ENCODE measurements at places on chromosomes 1 and 21. TPM values are rescaled to one million over a fixed set of nuclear protein-coding genes. Genes with fewer than 3 reads are reported as not detected.

Gene OLFML2B
- total RNA-seq: 66.7 TPM

Gene S100A3
- 5.7 TPM for total RNA-seq

Gene BCAN
- 0.29 TPM for total RNA-seq

Gene OR2M3
- total RNA-seq: not detected

Gene FABP3
- 27.1 TPM for total RNA-seq

Gene PLA2G2F
- not detected for total RNA-seq

Gene LCE1D
- not detected for total RNA-seq

Gene TDRD5
- total RNA-seq: not detected

Gene GRIK3
- not detected for total RNA-seq

DNA sequence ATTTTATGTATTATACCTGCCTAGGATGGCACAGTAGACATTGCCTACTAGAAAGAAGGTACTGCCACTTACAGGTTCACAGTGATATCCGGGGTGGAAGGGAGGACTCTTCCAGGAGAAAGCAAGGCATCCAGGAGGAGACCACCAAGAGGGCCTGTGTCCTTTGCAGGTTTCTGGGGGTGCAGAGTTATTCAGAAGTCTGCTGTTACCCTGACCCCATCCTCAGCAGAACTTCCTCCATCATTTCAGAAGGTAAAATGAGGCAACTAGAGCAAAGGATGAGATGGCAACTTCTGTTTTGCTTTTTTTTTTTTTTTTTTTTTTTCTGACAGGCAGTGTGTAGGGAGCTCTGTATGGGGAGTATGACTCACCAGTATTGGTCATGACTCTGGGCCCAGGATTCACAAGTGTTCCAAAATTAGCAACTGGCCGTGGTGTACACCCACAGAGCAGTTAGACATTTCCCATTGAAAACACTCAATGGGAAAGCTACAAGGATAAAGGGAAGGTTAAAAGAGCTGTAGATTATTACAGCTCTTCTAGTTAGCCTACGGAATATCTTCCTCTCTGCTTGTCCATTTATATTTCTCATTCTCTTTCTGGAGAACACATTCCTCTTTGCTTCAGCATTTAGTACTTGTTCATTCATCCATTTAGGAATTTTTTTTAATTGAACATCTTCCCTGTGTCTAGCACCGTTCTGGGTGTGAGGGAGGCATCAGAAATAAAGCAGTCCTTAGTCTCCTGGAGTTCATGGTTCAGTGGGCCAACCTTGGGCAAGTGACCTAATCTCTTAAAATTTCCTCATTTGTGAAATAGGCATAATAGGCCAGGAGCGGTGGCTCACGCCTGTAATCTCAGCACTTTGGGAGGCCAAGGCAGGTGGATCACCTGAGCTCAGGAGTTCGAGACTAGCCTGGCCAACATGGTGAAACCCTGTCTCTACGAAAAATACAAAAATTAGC, 50.5 kb upstream of the PPP2R5A start:
- H3K27ac ChIP-seq: peak overlapping the region; percentile 88
- no peaks in the 10 kb centered on the region for H3K36me3 ChIP-seq
- no peak overlapping the region for H3K4me3 ChIP-seq
- no peak for DNase-seq

- H3K27ac ChIP-seq: peak overlapping the region; percentile 90
- no peaks in the 10 kb centered on the region for H3K36me3 ChIP-seq
- H3K4me1 ChIP-seq: peaks cover 34% of the 10 kb centered on the region
- no peaks in the 10 kb centered on the region for H3K27me3 ChIP-seq
- no peak for DNase-seq
Observed at GRCh38 chr1:179230251-179230650, 774 bp upstream of the ABL2 start.

DNA sequence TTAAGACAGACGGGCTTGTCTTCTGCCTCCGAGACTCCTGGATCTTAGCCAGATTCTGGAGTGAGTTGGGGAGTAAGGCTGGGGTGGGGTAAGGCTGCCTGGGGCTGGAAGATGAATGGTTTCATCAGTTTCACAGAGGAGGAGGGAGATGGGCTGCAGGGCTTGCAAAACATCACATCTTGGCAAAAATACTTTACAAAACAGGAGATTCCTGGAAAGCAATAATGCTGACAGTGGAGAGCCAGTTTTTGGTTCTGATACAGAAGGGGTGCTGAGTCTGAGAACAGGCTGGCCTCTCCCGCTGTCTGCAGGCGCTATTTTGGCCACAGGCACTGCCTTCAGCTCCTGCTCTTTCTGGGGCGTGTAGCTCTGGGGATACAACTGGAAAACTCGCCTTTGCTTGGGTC, 83.4 kb upstream of the KCNE2 start:
- H3K36me3 ChIP-seq: no peaks in the 10 kb centered on the region
- no peak overlapping the region for H3K27ac ChIP-seq
- DNase-seq: no peak
- no peak overlapping the region for H3K4me3 ChIP-seq

DNA sequence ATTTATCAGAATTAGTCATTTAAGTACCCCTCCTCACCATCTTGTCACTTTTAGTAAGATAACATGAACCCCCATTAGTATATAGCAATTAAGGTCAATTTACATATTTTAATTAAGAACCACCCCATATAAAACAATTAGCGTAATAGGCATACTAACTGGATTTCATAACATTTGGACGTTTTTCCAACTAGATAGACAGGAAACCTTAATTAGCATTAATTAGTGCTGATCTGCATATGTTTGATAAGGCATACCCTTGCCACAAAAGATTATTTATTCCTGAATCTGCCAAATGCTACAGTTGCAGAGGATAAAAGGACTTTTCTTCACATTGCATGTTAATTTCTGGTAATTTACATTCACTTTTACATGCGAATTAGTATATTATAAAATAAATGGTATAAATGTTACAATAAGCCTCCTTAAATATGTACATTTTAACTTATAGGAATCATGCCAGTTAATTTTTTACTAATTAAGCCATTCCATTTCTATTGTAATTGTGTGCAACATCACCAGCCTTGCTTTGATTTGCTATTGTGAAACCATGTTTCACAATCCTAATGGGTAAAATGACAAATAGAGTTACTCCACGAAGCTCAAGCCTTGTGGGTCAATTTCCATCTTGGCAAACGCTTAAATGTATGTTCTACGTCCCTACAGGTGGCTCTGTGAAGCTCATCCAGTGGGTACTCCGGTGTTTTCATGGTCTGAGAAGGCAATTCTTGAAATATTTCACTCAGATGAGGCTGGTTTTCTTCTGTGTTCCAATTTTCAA, 469.6 kb downstream of the DPYD start:
- H3K4me1 ChIP-seq: no peaks in the 10 kb centered on the region
- H3K27ac ChIP-seq: no peak overlapping the region
- H3K27me3 ChIP-seq: no peaks in the 10 kb centered on the region
- DNase-seq: no peak

DNA sequence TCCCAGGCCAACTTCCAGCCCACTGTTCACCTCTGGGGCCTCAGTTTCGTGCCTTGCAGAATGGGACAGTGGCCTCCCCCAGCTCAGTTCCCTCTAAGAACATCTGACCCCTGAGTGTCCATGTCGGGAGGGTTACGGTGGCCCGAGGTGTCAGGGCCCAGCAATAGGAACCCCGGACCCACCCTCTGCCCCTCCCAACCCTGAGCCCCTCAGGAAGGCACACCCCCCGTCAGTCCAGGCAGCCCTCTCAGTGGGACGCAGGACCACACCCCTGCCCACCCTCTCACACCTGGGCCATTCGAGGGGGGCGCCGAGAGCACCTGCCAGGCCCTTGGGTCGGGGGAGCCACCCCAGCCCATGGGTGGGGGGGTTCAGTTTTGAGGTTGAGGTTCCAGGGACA, 447 bp downstream of the TTC34 start:
- H3K4me1 ChIP-seq: no peaks in the 10 kb centered on the region
- no peak for DNase-seq
- no peak overlapping the region for H3K4me3 ChIP-seq
- H3K36me3 ChIP-seq: no peaks in the 10 kb centered on the region
- no peak overlapping the region for H3K27ac ChIP-seq

GRCh38 chr1:115282807-115283208, 55.2 kb downstream of the NGF start:
- H3K36me3 ChIP-seq: peaks cover 8% of the 10 kb centered on the region
- H3K4me3 ChIP-seq: no peak overlapping the region
- no peaks in the 10 kb centered on the region for H3K27me3 ChIP-seq
- DNase-seq: no peak

DNA sequence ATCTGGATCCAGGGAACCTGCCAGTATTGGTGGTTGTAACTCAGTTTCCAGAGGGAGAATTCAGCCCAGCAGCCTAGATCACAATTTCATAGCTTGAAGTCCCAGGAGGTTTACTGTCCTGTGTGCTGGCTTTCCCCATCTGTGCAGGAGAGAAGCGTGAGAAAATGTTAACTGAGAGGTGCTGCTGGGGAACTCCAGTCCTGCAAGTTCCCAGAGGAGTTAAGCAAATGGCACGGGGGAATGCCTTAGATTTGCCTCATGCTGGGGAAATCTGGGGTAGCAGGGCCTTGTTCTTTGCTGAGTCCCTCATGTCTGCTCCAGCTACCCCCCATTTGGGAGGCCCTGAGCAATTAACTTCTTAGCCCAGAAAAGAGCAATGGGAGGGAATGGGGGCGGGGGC, 25.1 kb upstream of the SLAMF6 start:
- no peaks in the 10 kb centered on the region for H3K27me3 ChIP-seq
- no peaks in the 10 kb centered on the region for H3K36me3 ChIP-seq
- H3K4me3 ChIP-seq: no peak overlapping the region
- DNase-seq: no peak
- no peak overlapping the region for H3K27ac ChIP-seq

DNA sequence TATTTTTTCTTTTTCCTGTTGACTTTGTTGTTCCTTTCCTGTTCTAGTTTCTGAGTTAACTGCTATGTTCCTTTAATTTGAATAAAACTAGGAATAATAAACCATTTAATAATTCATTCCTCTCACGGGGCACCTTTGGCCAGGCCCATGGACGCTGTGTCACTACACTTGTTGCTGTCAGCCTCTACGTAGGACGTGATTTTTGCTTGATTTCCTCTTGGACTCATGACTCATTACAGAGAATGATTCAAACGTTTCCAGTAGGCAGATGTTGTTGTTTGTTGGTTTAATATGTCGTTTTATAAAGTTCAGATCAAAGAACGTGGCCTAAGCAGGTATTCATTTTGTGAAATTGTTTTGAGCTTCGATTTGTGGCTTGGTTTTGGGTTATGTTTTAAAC, 9.1 kb upstream of the SLC19A1 start:
- H3K36me3 ChIP-seq: no peaks in the 10 kb centered on the region
- no peak overlapping the region for H3K27ac ChIP-seq
- H3K4me1 ChIP-seq: peaks cover 10% of the 10 kb centered on the region
- H3K4me3 ChIP-seq: no peak overlapping the region

DNA sequence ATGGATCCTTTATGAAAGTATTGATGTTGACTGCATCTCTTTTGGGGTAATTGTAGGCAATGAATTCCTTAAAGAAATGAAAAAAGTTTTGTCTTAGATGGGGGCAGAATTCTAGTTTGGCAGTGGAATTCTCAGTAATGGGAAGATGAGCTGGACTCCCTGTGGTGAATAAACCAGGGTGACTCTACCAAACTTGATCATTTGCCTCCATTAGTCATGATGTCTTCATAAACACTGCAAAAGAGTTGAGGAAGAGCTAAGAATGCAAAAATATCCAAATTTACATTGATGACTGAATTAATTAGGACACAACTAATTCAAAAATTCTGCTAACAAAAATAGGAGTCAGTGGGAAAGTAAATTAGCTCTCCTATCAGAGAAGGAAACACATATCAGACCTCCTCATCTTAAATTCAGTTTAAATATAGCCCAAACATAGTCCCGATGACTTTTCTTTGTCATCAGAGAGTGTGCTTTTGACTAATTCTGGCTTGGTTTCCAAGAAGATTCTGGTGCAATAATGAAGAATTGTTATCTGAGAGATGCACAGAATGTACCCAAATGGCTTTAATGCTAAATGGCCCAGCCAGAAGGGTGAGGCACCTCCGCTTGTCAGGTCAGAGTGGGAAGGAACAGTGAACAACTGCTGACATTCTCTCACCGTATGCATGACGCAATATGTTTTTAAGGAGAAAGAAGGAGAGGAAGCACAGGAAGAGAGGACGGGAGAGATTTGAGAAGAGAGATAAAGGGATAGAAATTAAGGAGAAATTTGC, 525.1 kb downstream of the LMO4 start:
- no peaks in the 10 kb centered on the region for H3K4me1 ChIP-seq
- H3K36me3 ChIP-seq: no peaks in the 10 kb centered on the region
- H3K27me3 ChIP-seq: no peaks in the 10 kb centered on the region
- no peak overlapping the region for H3K4me3 ChIP-seq
- no peak for DNase-seq
- no peak overlapping the region for H3K27ac ChIP-seq

- no peak overlapping the region for H3K4me3 ChIP-seq
- peaks cover 44% of the 10 kb centered on the region for H3K27me3 ChIP-seq
- no peak for DNase-seq
- no peaks in the 10 kb centered on the region for H3K36me3 ChIP-seq
Observed at GRCh38 chr21:38067086-38067739, 151.0 kb upstream of the KCNJ6 start.

GRCh38 chr1:17831597-17831996, 76.5 kb downstream of the ACTL8 start:
- H3K4me3 ChIP-seq: no peak overlapping the region
- no peaks in the 10 kb centered on the region for H3K36me3 ChIP-seq
- H3K27ac ChIP-seq: no peak overlapping the region
- DNase-seq: no peak
